ENCODE measurements at places on chromosomes 11 and 22.

DNA sequence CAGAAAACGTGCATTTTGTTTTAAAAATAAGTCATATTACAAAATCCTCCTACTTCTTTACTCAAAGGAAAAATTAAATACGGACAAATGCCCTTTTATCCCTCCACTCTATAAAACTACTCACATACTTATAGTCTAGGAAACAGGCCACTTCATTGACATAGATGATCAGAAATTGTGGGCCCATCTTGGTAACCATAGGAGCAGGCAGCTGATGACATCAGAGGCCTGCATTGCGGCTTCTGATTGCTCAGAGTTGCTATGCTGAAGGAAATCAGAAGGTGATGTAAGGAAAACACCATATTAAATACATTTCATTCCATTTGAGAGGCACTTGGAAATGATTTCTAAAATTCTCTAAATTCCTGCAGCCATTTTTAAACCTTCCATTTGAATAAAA lies 27.0 kb downstream of the FAM76B start:
- no peak for DNase-seq

GRCh38 chr22:42335839-42336378 lies 65.5 kb upstream of the TCF20 start:
- no peak for DNase-seq

GRCh38 chr11:11876458-11876857 lies 34.7 kb downstream of the USP47 start:
- DNase-seq: peak; percentile 33

- peak; percentile 68 for DNase-seq
Observed at GRCh38 chr11:35144136-35144741, 5.3 kb downstream of the CD44 start.

DNA sequence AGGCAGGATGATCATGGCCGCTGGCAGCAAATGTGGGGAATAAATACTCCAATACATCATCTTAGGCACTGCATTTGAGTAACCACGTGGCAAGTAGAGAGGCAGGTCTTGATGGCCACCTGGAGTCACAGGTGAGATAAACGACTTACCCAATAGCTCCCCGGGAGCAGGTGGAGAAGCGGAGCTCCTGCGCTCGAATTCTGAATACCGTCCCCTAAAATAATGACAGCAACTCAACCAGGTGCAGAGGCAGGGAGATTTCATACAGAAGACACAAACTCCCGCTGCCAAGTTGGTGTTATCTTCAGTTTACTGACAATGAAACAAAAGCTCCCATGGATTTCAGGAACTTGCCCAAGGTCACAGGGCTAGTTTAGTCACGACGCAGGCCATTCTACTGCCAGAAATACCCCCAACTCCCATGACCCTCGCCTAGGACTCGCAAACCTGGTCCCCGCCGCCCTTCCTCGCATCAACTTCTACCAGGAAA lies 437 bp downstream of the SLC43A3 start:
- no peak for DNase-seq

DNA sequence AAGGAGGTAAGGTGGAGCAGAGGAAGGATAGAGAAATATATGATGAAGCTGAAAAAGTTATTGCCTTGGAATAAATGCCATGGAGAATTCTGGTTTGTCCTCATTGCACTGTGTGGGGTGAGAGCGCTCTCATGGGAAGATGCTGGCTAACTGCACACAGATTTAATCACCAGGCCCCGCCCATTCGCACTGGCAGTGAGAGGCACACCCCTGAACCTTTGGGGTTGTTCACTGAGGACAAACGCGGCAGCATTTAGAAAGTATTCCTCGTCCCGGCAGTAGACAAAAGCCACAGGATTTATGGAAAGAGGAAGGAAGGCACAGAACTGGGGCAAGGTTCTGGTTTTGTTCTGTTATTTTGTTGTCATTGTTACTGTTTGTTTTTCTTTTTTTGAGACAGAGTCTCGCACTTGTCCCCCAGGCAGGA lies 70.2 kb downstream of the MED15 start:
- no peak for DNase-seq

GRCh38 chr11:11313426-11313825 lies 39.6 kb downstream of the CSNK2A3 start:
- peak; percentile 2 for DNase-seq

DNA sequence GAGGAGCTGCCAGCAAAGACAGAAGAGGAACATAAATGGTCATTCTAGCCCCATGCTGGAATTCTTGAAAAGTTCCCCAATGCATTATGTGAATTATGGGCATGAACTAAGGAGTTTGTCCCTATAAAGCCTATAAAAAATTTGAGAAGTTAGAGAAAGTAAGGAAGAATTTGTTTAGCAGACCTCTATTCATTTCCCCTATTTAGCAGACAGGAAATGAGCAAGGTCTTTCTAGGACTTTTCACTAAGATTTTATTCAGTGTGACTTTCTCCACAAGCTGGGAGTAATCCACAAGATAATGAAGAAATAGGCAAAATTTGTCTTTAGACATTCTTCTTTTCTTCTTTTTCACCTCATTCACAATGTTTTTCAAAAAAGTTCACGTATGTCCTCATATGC lies 20.0 kb downstream of the PRRG4 start:
- no peak for DNase-seq

- DNase-seq: no peak
Observed at GRCh38 chr22:49380828-49381114, 446.9 kb downstream of the BRD1 start.

GRCh38 chr11:15280393-15280792 lies 165.7 kb downstream of the INSC start:
- DNase-seq: no peak

- DNase-seq: no peak
Observed at GRCh38 chr11:73366265-73366610, 10.0 kb upstream of the RELT start.

GRCh38 chr22:49887702-49888101 lies 30.5 kb downstream of the ALG12 start:
- no peak for DNase-seq

DNA sequence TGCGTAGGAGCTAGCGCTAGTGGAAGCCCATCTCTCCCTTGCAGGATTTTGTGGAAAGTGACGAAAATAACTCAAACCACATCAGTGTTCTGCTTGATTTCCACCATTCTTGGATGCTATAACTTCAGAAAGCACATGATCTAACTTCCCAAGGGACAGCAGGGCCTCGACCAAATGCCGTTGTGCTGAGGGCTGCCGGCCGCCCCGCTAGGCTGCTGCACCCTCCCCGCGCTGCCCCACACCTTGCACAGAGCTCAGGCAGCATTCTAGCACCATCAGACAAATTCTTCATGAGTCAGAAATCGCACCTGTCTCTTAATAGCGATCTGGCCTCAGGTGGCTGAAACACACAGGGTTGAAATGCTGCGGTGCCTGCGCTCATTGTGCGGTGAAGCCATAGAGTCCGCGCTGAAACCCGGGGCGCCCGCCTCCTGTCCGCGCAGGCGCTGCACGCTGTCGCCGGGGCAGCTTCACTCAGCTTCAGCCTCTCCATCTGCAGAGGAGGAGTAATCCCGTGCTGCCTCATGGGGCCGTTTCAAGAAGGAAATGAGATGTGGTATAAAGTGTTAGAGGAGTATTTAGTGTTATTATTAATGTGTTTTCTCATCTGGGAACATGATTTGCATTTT lies 59.2 kb upstream of the B3GAT1 start:
- DNase-seq: no peak

DNA sequence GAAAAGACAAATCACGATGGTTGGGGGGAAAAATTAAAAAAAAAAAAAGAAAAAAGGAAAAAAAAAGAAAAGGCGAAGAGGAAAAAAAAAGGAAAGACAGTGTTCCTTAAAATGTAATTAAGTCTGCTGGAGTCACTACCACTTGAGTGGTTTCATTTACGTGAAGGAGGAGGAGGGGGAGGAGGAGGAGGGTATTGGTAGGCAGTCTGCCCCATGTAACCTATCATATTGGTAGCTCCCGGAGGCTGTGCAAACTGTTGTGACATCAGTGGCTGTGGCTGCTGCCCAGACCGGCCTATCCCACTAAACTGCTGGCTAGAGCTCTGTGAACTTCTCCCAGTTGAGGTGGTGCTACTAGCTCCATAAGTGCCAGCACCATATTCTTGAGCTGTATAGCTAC lies 17.9 kb downstream of the KDELR3 start:
- no peak for DNase-seq

DNA sequence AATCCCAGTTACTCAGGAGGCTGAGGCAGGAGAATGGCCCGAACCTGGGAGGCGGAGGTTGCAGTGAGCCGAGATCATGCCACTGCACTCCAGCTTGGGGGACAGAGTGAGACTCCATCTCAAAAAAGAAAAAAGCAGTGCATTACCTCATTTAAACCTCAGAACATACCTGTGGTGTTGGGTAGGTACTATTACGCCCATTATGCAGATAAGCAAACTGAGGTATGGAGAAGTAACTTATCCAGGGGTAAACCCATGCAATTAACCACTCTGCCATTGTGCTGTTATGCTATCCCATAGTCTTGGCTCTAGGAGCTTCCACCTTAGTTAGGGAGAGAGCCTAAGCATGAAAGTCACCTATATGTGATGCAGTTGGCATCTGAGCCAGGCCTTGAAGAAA lies 2.3 kb upstream of the SEC14L3 start:
- no peak for DNase-seq

GRCh38 chr11:8839306-8839956 lies 71.6 kb upstream of the AKIP1 start:
- no peak for DNase-seq

GRCh38 chr11:78220218-78221157 lies 31.8 kb downstream of the USP35 start:
- no peak for DNase-seq

DNA sequence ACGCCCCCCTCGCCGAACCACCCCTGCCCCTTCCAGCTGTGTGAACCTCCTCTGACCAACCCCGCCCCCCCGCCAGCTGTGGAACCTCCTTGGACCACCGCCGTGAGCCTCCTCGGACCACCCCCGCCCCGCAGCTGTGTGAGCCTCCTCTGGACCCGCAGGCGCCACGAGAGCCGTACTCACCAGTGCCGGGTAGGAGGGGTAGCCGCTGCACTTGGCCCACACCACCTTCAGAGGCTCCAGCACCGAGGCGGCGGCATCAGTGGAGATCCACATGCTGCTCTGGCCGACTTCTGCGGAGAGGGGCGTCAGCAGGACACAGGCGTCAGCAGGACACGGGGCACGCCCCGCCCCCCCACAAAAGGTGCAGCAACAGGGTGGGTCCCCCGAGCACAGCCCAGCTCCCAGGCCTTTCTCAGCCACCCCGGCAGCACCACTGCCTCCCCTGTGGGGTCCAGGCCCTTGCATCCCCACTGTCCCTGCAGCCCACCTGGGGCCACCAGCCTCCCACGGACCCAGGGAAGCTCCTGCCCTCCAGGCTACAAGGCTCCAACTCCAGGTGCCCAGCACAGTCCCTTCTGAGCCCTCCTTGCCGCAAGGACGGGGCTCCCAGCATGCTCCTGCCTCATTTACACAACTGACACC lies 51.7 kb downstream of the BRD1 start:
- DNase-seq: no peak

- no peak for DNase-seq
Observed at GRCh38 chr11:12248330-12248729, 129.0 kb upstream of the PARVA start.

DNA sequence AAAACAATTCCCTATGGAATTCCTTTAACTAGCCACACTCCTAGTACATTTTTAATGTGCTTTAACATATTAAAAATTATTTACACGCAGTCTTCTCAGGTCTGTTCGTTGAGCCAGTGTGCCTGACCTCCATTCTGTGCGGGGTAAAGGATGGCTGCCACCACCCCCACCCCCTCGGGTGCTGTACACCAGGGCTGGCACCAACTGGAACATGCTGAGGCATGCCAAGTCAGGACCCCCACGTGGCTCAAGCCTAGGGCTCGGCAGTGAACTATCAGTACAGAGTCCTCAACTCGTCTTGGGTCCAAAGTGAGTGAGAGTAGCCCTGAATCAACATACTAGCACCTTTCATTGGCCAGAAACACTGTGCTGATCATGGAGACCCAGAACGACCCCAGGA lies 32.5 kb upstream of the PHF21B start:
- no peak for DNase-seq

GRCh38 chr11:65435411-65435931 lies 12.9 kb downstream of the NEAT1 start:
- DNase-seq: no peak

DNA sequence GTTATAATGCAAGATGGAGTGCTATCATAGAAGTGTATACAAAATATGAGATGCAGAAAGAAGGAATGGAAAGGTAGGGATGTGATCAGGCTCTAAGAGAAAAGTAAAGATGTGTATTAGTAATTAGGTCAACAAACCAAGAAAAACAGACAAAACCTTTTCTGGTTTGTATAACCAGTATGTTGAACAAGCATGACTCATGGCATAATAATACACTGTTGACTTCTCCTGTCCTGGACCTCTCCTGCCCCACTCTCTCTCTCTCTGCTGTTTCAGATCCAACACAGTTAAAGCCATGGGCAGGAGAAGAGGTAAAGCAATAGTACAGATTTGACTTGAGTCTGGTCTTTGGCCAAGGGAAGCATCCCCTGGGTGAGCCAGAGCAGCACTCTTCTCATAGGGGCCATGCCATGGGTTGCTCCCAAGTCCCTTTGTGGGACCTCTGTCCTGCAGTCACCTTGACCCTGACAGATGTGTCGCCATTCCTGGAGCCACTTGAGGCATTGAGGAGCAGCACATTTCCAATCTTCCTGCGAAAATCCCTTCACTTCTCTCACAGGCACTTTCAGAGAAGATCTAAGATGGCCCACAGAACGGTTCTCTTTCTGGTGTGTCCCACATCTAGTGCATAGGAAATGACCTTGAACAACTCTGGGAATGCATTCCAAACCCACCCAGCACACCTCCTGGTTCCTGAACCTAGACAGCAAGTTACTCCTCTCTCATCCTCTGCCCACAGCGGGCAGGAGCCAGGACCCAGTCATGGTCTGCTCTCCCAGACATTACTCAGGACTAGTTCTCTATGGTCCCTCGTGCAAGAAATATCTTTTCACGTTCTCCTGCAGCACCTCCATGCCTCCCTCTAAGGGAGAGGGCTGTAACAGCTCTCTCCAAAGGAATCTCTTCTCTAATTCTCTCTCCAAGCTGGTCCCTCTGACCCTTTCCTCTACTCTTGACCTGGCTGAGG lies 58.2 kb upstream of the PRSS23 start:
- DNase-seq: no peak

DNA sequence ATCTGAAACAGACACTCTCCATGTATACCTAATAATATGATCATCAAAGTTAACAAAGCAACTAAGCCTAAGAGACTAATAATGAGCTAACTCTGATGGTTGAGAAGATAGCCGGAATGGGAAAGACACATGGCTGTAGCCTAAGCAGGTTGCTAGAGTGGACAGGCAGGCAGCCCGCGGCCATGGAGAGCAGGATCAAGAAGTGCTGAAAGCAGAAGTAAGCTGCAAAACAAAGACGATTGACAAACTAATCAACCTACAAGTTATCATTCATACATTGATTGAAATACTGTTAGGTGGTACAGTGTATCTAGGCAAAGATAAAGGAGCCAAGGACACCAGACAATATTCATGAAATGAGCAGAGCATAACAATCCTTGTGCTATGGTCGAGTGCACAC lies 29.3 kb downstream of the SLN start:
- no peak for DNase-seq

GRCh38 chr11:88246696-88247095 lies 71.5 kb upstream of the RAB38 start:
- DNase-seq: no peak

- DNase-seq: no peak
Observed at GRCh38 chr11:128610721-128611617, 23.6 kb upstream of the ETS1 start.
